ENCODE measurements at places on chromosomes 2 and 18.

DNA sequence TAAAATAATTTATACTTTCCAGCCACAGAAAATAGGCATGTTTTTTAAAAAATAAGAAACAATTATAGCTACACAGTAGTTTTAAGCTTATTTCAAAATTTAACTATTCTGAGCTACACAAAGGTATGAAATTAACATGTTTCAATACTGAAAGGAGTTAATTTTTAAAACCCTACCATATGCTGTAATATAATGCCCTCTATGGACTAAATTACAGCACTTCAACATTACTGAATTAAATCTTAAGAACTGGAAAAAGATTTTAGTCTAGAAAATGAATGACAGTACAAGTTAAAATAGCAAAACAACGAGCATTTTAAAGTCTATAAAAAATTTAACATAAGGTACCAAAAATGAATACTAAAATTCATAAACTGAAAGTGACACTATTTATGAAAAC, 36.3 kb downstream of the RTN4 start:
- no peak for DNase-seq

DNA sequence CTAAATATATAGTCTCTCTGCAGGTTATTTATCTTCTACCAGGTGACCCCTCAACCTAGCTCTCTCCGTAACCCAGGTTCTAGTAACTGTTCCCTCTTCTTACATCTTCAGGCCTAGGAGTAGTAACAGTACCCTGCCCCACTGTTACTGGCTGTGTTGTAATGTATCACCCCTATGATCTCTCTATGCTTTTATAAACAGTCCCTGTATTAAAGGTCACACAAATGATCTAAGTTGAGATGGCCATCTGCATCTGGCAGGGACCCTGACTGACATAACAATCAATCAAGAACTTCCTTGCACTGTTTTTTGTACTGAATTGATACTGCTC, 219.7 kb upstream of the STK17B start:
- no peak for DNase-seq

GRCh38 chr2:241199897-241200821, 11.7 kb downstream of the ANO7 start:
- no peak for DNase-seq

DNA sequence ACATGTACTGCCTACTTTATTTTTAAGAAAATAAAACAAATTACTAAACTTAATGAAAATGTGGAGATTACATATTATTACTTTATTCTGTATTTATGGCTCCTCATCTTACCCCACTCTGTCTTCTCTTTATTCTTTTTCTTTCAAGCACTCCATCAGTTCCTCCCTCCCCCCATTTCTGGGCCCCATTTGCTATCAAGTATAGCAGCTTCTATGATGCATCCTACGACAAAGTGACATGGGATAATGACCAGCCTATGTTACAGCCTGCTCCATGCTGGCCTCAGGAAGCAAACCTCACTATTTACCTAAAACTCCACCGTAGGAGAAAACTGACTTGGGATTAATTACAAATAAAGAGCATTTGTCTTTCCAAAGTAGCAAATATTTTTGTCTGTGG, 58.8 kb downstream of the RND3 start:
- no peak for DNase-seq

- no peak for DNase-seq
Measured at GRCh38 chr2:30756051-30756719, 51.1 kb downstream of the CAPN13 start.

All from stimulated activated CD4-positive, alpha-beta T cell treated with anti-CD3 and anti-CD28 coated beads, Interleukin-4, amount 100 ng/mL, for 24 hours (primary cell).